Midbrain (tissue), 1 donor: ENCODE measurements at places on chromosomes 4 and X.

GRCh38 chrX:78747489-78747888 lies at the start of gene LPAR4:
LPAR4 (plus strand) TSS chrX:78747720; CDS start chrX:78754870, 7,150 bp downstream.
- DNase-seq, result peak; percentile 25

DNA sequence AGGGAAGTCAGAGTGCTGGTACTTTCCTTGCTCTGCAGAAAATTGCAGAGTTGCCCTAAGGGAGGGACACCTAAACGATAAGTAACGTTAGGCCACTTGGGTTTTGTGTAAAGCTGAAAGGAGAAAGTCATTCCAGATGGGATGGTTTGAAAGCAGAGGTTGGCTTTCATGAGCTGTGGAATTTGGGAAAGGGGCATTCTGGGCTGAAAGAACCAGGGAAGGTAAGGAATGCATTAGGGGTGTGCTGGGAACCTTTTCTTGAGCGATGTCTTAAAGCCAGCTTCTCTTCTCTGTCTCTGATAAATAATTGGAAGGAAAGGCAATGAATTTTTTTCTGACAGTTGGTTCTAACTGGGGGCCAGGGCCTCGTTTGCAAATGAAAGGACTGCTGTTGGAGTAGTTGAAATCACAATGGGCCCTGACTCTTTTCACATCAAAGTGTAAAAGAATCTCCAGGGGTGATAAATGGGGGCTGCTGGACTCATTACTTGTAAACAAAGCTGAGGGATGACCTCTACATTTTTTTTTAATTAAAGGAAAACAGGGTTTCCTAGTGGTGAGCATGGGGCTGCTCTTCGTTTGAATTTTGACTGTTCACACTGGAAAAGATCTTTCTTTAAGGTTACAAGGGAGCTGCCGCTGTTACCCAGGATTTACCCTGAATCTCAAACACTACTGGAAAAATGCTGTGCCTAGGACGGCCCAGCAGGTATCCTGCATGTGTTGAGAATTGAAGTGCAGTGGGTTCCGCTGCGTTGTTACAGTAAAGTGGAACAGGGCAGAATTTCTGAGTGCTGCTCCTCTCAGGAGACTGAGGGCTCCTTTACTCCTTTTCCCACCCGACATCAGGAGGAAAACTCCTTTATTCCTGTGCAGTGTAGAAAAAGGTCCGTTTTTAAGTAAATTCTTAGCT lies 25.0 kb downstream of the AFF1 start:
- DNase-seq, result no peak

GRCh38 chrX:108439961-108440696 lies 491 bp downstream of the COL4A5 start:
- DNase-seq, result no peak

GRCh38 chr4:150181536-150181935 lies 103.3 kb downstream of the DCLK2 start:
- peak; percentile 32 for DNase-seq

DNA sequence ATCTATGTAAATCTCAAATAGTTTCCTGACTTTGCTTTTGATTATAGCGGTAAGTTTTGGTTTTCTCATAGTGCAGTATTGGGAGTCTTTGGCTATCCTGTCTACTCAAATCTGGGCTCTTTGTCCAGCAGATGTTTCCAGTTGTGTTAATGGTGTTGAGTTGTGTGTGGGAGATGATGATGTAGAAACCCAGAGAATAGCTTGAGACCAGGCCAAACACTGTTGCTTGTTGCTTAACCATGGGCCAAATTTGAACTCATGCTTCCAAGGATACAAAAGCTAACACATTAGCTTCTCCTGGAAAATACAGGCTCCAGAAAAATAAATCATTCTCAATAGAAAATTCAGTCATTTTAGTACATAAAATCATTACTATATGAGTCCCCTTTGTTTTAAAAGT lies 82.6 kb upstream of the GYPA start:
- no peak for DNase-seq

DNA sequence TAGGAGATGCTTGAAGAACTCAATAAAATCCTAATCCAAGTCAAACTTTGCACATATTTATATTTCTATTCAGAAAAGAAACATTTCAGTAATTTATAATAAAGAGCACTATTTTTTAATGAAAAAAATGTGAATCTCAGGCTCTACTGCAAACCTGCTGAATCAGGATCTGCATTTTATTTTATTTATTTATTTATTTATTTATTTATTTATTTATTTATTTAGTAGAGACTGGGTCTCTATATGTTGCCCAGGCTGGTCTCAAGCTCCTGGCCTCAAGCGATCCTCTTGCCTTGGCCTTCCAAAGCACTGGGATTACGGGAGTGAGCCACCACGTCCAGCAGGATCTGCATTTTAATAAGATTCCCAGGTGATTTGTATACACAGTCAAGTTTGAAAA lies 16.0 kb downstream of the SUPT20HL1 start:
- no peak for DNase-seq

DNA sequence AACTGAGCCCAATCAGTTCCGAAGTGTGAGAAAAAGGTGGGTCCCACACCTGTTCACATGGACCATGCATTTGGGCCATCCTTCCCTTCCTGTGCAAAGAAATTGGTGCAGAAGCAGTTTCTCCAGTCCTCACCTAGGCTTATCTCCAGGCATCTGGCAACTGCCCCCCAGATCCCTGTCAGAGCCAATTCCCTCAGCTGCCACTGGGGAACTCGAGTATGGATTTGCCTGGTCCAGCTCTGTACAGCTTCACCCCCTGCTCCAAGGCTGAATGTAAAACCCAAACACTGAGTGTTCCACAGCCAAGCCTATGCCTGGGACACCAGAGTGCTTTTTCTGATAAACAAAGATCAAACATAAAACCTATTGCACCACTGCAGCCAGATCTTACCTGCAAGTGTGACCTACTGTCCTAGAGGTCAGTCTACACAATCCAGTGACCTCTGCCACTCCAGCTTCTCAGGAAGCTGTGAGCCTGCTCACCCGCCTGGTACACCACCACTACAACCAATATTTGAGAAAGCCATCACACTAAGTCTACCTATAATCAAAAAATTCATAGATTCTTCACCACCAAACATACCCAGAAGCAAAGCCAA lies 136.4 kb downstream of the STPG2 start:
- no peak for DNase-seq

GRCh38 chr4:183118585-183118984 lies 19.5 kb downstream of the WWC2 start:
- no peak for DNase-seq

DNA sequence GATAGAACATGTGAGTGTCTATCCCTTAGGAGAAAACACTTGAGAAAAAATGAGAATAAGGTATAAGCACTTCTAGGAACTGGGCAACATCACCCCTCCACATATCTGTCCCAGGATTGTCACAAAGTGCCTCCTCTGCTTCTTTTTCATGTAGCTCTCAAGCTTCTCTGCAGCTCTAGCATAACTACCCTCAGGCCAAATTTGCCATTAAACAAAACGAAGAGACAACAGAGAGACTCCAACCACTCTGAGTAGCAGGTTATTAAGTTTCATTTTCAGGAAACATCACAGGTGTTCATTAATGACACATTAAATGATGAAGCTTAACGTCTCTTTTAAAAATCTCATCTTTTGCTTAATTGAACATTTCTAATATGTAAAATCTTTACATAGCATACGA lies 580.0 kb downstream of the GALNTL6 start:
- DNase-seq, result no peak

DNA sequence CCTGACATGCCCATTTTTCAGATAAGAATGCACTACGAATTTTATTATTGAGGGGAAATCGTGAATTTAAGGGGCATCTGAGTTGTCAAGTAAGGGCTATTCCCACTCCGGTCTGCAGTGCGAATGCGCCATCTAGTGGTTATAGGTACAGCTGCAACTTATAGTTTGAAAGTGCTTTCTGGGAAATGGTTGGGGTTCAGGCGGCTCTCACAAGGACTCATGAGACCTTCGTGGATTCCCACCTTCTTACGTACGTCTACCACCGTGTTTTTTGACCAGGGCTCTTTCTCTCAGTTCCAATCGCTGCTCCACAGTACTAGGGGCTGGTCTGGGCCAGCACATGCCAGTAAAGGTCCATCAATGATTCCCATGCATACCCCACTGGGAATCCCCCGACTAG lies 12.3 kb downstream of the MSL3 start:
- DNase-seq, result peak; percentile 68

- DNase-seq, result no peak
Measured at GRCh38 chr4:154406018-154406795, 85.4 kb downstream of the DCHS2 start.

- no peak for DNase-seq
Measured at GRCh38 chrX:13652287-13652793, 601 bp upstream of the TCEANC start.

GRCh38 chr4:173182403-173182802 lies 13.8 kb downstream of the GALNT7 start:
- DNase-seq, result no peak

GRCh38 chr4:36676139-36677050 lies 395.0 kb downstream of the DTHD1 start:
- DNase-seq, result no peak

- DNase-seq, result peak; percentile 82
Measured at GRCh38 chr4:95549246-95550114, 707 bp upstream of the UNC5C start.

GRCh38 chr4:104693601-104694201 lies 199.0 kb upstream of the CXXC4 start:
- no peak for DNase-seq

DNA sequence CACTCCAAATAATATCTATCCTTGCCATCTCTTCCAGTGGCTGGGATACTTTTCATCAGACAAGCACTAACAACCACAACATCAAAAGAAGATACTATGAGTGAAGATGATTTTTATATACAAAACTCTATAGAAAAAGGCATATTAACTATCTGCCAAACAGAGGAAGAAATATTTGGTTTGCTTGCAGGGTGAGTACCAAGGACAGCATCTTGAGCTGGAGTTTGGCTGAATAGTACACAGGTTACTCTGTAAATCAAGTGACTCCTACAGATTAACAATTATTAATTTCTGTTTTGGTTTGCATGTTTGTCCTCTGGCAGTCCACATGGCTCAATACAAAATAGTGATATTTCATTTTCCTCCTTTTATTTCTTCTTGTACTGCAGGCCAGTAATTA lies 248.0 kb downstream of the RBMX2 start:
- DNase-seq, result no peak

GRCh38 chr4:122378711-122379110 lies at the start of gene ADAD1:
ADAD1 (plus strand) TSS chr4:122379011; CDS start chr4:122380070, 1,059 bp downstream.
- no peak for DNase-seq

DNA sequence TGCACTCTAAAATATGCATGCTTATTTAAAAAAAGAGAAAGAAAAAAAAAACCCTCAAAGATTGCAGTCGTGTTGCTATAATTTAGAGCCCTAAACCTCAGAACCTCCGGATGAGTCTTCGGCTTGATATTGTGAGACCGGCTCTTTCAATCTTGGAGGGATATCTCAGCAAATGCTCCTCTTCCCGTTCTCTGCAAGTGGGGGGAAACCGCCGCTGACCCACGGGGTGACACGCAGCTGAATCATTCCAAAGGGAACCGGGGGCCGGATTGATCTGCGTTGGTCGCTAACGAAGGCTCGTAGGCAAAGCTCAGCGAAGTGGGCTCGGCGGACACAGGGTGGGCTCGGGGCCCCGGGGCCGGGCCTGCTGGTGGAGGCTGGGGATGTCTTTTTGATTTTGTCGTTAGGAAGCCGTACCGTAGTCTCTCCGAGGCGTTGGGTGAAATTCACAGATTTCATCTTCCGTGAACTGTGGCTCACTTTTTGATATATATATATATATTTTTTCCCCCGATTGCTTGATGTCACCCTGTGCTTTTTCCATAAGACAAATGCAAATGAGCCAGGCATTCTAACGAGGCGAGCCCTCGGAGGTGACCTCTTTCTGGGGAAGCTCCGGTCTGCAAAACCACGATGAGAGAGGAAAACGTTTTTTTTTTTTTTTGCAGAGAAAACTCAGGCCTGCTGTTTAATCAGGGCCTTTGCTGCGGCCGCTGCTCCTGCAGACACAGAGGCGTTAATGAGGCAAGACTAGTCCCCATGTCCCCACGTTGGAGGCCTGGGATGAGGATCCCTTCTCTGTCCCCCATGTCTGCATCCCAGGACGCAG lies 110.7 kb upstream of the PPP2R3B start:
- DNase-seq, result no peak

DNA sequence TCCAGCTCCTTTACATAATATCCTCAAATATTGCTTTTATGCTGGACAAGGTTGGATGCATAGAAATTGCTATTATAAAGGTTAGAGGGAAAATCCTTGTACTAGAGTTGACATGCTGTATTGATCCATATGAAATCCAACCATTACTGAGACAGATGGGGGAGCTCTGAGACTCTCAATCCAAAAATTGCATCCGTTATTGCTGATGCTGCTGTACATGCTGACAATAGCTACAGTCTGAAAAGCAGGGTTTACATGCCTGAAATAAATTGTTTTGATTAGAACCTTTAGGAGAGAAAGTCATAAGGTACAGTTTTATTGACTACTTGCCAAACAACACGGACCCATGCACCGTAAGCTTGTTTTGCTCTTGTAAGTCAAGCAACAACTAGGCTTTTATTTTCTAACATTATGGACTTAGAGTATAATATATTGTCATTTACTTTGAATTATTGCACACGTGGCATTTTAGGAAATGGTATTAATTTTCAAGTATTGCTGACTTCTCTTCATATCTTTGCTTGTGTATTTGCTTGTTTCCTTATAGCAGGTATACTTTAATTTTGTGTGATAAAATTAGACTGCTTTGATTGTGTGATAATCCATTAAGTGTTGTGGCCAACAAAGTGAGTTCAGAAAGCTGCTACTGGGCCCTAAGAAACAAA lies 1365.2 kb downstream of the STIM2 start:
- peak; percentile 76 for DNase-seq

- DNase-seq, result no peak
Measured at GRCh38 chr4:153154007-153154975, 50.0 kb upstream of the TRIM2 start.

DNA sequence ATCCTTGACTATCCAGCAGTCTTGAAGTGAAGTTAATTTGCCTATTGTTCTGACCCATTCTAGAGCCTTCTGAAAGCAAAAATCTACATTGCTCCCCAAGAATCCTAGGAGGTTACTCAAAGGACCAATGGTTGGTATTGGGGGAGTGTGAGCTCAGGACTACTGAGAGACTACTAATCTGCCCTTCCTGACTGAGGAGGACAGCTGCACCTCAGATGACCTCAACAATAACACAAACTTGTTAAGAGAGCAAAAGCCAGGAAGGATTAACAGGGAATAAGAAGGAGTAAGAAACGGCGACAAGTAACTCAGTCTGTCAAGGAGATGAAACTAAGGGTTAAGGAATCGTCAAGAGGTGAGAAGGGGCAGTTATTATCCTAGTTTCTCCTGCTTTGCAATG lies 43.4 kb downstream of the IDS start:
- DNase-seq, result no peak

GRCh38 chr4:7805533-7806337 lies 133.9 kb downstream of the AFAP1 start:
- DNase-seq, result no peak
